ENCODE measurements at places on chromosomes 5 and 9.

- DNase-seq: no peak
Measured at GRCh38 chr5:110324876-110325275, 401.6 kb downstream of the TMEM232 start.

GRCh38 chr9:101307524-101308213 lies 77.1 kb downstream of the BAAT start:
- DNase-seq: no peak

DNA sequence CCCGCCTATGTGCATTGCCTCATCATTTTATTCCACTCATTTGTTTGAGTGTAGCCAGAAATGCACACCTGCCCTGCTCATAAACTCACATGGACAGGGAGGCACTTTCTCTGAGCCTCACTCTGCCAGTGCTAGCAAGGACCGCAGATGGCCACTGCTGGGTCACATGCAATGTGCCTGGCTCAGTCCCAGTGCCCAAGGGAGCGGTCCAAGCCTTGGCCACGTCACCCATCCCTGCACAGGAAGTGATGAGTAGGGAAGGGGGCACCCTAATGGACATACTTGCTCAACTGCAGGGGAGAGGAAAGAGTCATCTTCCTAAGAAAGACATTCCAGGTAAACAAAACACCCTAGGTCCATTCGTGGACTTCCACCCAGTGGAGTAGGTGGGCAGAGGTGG lies 630.9 kb downstream of the IRX1 start:
- DNase-seq: no peak

GRCh38 chr9:81787747-81788632 lies 98.6 kb upstream of the TLE1 start:
- no peak for DNase-seq

DNA sequence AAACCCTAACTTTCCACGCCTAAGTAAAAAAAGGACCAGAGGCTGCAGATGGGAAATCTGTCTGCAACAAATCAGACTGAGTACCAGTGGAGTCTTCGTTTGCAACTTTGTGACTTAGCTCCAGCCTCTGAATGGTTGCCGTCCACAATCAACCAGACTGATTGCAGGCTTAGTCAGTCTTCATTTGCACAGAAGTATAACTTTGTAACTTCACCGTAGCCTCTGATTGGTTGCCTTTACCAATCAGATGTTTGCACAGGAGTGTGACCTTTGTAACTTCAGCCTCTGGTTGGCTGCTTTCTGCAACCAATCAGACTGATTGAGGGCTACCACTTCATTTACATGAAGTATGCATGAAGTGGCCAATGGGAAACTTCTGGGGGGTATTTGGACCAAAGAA lies 53.7 kb downstream of the TGFBR1 start:
- DNase-seq: no peak

DNA sequence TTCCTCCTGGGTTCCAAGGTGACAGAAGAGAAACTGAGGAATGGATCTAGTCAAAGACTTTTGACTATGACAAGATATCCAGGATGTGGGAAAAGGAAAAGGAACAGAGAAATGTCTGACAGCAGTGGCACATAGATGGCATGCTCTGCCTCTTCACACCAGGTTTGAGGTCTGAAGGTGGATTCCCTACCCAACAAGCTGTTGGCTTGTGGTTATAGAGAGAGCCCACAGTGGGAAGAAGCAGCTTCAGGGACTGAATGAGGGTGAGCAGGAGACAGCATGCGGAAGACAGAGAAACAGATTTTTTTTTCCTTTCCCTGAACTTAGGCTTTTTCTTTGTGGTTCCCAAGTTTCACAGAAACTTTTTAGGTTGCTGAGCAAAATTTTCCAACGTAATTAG lies 20.6 kb downstream of the IFNW1 start:
- no peak for DNase-seq

GRCh38 chr9:96164268-96164683 lies 137.7 kb downstream of the HSD17B3 start:
- DNase-seq: no peak

DNA sequence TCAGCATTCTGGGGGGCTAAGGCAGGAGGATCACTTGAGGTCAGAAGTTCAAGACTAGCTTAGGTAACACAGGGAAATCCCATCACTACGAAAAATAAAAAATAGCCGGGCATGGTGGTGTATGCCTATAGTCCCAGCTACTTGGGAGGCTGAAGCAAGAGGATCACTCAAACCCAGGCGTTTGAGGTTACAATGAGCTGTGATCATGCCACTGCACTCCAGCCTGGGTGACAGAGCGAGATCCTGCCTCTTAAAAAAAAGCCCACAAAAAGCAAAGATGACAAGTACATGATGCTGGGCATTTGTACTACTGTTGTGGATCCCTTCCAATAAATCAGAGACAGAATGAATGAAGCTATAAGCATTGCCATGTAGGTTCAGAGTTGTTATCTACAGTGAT lies 320.1 kb upstream of the PANK3 start:
- no peak for DNase-seq

GRCh38 chr5:122398016-122398415 lies 86.0 kb downstream of the SNCAIP start:
- DNase-seq: no peak

DNA sequence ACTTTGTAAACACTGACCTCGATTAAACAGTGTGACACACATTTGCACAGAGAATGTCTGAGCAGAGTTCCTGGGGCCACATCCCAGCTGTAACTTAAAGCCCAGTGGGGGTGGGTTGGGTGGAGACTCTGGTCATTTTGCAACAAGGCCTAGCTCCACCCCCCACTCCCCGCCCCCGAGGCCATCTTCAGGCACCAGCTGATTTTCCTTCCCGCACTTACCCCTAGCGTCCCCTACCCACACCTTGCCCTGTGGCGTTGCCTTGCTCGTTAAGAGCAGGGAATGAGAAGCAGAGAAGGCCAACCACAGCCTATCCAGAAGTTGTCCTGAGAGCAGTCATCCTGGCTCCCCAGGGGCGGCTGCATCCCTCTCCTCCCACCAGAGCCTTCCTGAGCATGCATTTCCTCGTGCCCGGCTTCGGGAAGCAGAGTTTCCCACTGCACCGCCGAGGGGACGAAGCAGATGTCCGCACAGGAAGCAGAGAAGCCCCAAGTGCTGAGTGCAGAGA lies 101.7 kb upstream of the SARDH start:
- no peak for DNase-seq

- DNase-seq: no peak
Measured at GRCh38 chr9:113341712-113342410, 1.8 kb upstream of the WDR31 start.

DNA sequence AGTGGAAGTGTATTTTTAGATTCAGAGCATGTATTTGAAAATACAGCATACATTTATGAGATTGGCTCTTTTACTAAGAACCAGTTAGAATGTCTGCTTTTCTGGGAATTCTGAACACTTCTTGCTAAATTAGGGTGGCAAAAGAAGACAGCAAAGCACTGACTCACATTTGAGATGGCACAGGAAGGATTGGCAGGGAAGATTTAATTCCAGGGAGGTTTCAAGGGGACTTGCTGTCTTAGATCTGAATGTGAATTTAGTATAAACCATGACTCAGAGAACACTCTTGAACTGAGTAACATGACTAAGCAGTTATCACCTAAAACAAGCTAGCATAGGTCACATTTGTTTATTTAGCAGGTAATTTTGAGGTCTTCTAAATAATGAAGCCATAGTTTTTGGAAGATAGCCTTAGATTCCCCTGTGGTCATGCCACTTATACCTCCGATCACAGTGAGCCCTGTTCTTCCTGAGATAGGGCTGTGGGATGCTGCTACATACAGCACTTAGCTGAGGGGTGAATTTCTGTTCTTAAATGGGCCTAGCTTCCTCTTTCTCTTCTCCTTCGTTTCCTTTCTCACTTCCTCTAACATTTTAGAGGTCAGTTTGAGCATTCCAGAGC lies 173.8 kb downstream of the PCSK1 start:
- no peak for DNase-seq

- DNase-seq: no peak
Measured at GRCh38 chr5:134457801-134458200, 46.1 kb upstream of the CDKN2AIPNL start.

- no peak for DNase-seq
Measured at GRCh38 chr9:73916016-73916673, 581.0 kb upstream of the RORB start.

- no peak for DNase-seq
Measured at GRCh38 chr5:144368556-144368955, 197.9 kb downstream of the KCTD16 start.

DNA sequence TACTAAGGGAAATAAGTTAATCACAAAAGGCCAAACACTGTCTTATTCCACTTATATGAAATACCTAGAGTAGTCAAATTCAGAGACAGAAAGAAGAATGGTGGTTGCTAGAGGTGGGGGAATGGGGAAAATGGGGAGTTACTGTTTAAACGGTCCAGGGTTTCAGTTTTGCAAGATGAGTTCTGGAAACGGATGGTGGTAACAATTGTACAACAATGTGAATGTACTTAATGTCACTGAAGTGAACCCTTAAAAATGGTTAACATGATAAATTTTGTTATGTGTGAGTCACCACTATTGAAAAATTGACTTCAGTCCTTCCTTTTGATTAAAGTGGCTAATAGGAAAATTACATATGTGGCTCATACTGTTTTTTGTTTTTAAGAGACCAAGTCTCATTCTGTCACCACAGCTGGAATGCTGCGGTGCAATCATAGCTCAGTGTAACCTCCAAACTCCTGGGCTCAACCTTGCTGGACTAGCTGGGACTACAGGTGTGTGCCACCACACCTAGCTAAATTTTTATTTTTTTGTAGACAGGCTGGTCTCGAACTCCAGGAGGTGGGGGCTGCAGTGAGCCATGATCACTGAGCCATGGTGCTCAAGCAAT lies 8.7 kb downstream of the UBQLN1 start:
- DNase-seq: no peak

DNA sequence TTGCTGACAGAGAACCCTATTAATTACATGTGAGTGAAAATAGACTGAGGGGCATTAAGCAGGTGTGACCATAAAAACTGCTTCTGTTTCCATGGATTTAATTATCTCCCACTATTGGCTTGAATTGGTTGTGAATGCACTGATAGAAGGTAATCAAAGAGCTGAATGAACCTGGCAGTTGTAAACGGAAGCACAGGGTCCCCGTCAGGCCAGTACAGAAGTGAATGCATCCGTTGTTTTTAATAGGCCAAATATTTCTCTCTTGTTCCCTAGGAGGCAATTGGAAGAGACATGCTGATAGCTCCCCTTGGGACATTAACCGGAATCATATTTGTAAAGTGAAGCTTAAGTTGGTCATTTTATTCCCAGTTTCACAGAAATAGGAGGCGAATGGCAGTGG lies 147.0 kb downstream of the CAVIN4 start:
- no peak for DNase-seq

DNA sequence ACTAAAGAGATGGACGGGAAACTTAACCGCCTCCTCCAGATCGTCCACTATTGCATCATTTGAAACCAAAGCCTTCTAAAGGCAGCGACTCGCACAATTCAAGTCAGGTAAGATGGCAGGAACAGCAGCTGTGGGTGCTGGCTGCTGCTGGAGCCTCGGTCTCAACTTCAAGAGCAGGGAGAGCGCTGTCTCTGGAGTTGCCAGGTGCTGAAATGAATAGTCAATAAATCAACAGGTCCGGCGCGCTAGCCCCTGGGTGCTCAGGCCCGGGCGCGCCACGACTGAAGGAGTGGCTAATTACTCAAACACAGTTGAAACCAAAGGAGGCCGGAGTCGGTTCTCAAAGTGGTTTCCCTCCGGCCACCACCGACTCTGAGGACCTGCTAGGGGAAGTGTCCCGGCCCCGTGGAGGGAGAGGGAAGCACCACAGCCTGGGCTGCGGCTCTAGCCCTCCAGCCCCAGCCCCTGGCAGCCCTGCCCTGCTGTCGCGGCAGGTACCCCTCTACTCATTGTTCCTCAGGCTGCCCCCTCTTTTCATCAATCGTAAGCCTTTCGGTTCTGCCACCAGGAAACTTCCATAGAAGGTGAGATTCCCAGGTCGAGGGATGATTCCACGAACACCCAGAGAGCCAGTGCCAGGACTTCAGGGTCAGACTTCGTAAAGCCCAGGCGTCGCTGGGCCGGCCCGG lies 804 bp downstream of the TTC39B start:
- peak; percentile 21 for DNase-seq

All from posterior cingulate gyrus (tissue), 11 donors.